ENCODE measurements at places on chromosomes 1 and 21. TPM values are rescaled to one million over a fixed set of nuclear protein-coding genes. Genes with fewer than 3 reads are reported as not detected.

SHISA4 gene
- not detected for total RNA-seq

NCF2 gene
- 3.1 TPM for total RNA-seq

- no peak for DNase-seq
- H3K27ac ChIP-seq: no peak overlapping the region
- H3K27me3 ChIP-seq: no peaks in the 10 kb centered on the region
- H3K36me3 ChIP-seq: peaks cover 4% of the 10 kb centered on the region
- H3K4me3 ChIP-seq: no peak overlapping the region
Observed at GRCh38 chr21:43736224-43736883, 17.4 kb downstream of the PDXK start.

GRCh38 chr1:46687093-46687659 is 15.5 kb downstream of the TEX38 start:
- H3K4me1 ChIP-seq: no peaks in the 10 kb centered on the region
- H3K36me3 ChIP-seq: peaks cover 96% of the 10 kb centered on the region
- no peak for DNase-seq
- no peak overlapping the region for H3K4me3 ChIP-seq
- H3K27ac ChIP-seq: no peak overlapping the region

GRCh38 chr1:94055459-94056122 is 65.4 kb downstream of the ABCA4 start:
- no peak for DNase-seq
- no peaks in the 10 kb centered on the region for H3K27me3 ChIP-seq
- H3K4me3 ChIP-seq: no peak overlapping the region
- H3K27ac ChIP-seq: no peak overlapping the region

DNA sequence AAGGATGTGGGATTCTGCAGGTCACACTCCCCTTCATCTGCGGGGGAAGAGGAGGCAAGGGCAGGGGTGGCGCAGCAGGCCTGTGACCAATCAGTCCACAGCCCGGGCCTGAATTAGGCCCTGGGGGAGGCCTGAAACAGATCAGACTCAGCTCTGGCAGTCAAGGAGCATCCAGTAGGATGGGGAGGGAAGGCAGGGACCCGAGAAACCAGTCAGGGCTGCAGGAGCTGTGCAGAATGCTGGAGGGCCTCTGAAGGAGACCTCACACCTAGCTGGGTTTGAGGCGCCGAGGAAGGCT is 12.7 kb downstream of the TNNT2 start:
- no peaks in the 10 kb centered on the region for H3K36me3 ChIP-seq
- H3K4me1 ChIP-seq: no peaks in the 10 kb centered on the region
- no peak overlapping the region for H3K4me3 ChIP-seq
- no peak for DNase-seq
- peaks cover 8% of the 10 kb centered on the region for H3K27me3 ChIP-seq
- H3K27ac ChIP-seq: no peak overlapping the region

DNA sequence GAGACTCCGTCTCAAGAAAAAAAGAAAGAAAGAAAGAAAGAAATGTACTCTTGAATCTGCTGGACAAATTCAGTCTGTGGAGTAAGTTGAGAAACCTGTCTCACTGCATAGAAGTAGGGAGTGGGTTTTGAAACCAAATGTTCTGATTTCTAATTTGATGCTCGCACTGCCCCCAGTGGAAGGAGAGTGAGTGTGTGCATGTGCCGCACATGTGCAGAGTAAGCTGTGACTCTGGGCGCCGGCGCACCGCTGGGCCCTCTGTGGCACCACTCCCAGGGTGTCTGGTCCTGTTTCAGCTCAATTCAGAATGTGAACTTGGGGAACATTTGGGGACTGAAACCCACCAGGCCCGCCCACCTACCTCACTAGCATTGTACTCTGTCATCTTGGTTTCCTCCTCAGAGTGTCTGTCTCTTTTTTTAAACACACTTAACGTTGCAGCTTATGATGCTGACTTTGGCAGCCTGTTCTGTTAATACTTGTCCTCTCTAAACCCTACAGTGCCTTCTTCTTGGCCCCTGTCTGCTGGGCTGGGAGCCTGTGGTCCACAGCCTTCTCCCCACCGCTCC is 104.6 kb downstream of the CACNA1E start:
- H3K27ac ChIP-seq: no peak overlapping the region
- H3K36me3 ChIP-seq: no peaks in the 10 kb centered on the region
- DNase-seq: no peak
- no peaks in the 10 kb centered on the region for H3K4me1 ChIP-seq
- H3K27me3 ChIP-seq: no peaks in the 10 kb centered on the region

- H3K27ac ChIP-seq: no peak overlapping the region
- H3K36me3 ChIP-seq: no peaks in the 10 kb centered on the region
- no peak for DNase-seq
- no peak overlapping the region for H3K4me3 ChIP-seq
- peaks cover 4% of the 10 kb centered on the region for H3K4me1 ChIP-seq
- no peaks in the 10 kb centered on the region for H3K27me3 ChIP-seq
Observed at GRCh38 chr1:111565968-111566367, 53.6 kb upstream of the RAP1A start.

- no peaks in the 10 kb centered on the region for H3K27me3 ChIP-seq
- H3K36me3 ChIP-seq: peaks cover 10% of the 10 kb centered on the region
- no peak overlapping the region for H3K4me3 ChIP-seq
- H3K4me1 ChIP-seq: peaks cover 4% of the 10 kb centered on the region
Observed at GRCh38 chr1:10308001-10308400, 90.9 kb upstream of the PGD start.

DNA sequence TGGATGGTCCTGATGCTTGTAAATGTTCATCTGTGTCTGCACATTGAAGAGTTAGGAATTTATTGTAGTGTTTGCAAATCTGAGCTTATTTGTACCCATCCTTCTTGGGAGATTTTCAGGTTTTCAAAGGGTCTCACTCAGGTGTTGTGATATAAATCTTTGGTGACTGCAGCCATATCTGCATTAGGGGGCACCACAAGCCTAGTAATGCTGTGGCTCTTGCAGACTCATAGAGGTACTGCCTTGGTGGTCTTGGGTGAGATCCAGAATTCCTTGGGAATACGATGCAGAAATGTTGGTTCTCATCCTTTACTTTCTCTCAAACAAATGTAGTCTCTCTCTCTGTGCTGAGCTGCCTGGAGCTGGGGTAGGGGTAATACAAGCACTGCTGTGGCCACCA is 405.9 kb downstream of the TTLL7 start:
- no peaks in the 10 kb centered on the region for H3K4me1 ChIP-seq
- no peak for DNase-seq
- H3K27me3 ChIP-seq: no peaks in the 10 kb centered on the region
- H3K4me3 ChIP-seq: no peak overlapping the region
- no peak overlapping the region for H3K27ac ChIP-seq

DNA sequence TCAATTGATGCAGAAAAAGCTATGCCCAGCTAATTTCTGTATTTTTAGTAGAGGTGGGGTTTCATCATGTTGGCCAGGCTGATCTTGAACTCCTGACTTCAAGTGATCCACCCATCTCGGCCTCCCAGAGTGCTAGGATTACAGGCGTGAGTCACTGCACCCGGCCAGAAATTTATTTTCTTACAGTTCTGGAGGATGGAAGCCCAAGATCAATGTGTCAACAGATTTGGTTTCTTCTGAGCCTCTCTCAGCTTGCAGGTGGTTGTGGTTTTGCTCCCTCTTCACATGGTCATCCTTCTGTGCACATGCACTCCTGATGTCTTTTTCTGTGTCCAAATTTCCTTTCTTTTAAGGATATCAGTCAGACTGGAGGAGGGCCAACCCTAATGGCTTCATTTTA is 35.6 kb downstream of the SHCBP1L start:
- H3K4me1 ChIP-seq: no peaks in the 10 kb centered on the region
- H3K27ac ChIP-seq: no peak overlapping the region
- H3K27me3 ChIP-seq: peaks cover 22% of the 10 kb centered on the region
- H3K36me3 ChIP-seq: no peaks in the 10 kb centered on the region
- DNase-seq: no peak

DNA sequence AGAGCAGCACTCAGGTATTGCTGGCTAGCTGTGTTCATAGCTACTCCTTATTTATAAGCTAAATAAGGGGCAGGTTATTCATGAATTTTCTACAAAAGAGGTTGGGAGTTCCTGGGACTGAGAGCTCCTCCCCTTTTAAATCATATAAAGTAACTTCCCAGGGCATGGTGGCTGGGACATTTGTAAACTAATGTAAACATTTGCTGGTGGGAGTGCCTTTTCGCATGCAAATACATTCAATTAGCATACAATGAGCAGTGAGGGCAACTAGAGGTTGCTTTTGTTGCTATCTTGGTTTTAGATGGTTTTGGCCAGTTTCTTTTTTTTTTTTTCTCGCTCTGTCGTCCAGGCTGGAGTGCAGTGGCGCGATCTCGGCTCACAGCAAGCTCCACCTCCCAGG is 43.4 kb downstream of the GNPAT start:
- H3K4me1 ChIP-seq: no peaks in the 10 kb centered on the region
- H3K36me3 ChIP-seq: no peaks in the 10 kb centered on the region
- DNase-seq: no peak
- no peak overlapping the region for H3K4me3 ChIP-seq
- H3K27me3 ChIP-seq: no peaks in the 10 kb centered on the region
- H3K27ac ChIP-seq: no peak overlapping the region

- DNase-seq: no peak
- H3K27ac ChIP-seq: no peak overlapping the region
- peaks cover 7% of the 10 kb centered on the region for H3K4me1 ChIP-seq
- H3K36me3 ChIP-seq: no peaks in the 10 kb centered on the region
Observed at GRCh38 chr1:54815086-54815876, 14.2 kb upstream of the TTC22 start.

DNA sequence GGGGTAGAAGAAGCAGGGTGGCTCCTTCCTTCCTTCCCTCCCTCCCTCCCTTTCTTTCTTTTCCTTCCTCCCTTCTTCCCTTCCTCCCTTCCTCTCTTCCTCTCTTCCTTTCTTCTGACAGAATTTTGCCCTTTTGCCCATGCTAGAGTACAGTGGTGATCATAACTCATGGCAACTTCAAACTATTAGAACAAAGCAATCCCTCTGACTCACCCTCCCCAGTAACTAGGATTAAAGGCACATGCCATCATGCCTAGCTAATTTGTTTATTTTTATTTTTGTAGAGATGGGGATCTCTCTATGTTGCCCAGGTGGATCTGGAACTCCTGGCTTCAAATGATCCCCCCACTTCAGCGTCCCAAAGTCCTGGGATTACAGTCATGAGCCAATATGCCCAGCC is 10.0 kb upstream of the RPE65 start:
- H3K27me3 ChIP-seq: no peaks in the 10 kb centered on the region
- DNase-seq: no peak
- no peaks in the 10 kb centered on the region for H3K4me1 ChIP-seq
- H3K4me3 ChIP-seq: no peak overlapping the region
- H3K27ac ChIP-seq: no peak overlapping the region
